ENCODE measurements at places on chromosomes 4 and X.

DNA sequence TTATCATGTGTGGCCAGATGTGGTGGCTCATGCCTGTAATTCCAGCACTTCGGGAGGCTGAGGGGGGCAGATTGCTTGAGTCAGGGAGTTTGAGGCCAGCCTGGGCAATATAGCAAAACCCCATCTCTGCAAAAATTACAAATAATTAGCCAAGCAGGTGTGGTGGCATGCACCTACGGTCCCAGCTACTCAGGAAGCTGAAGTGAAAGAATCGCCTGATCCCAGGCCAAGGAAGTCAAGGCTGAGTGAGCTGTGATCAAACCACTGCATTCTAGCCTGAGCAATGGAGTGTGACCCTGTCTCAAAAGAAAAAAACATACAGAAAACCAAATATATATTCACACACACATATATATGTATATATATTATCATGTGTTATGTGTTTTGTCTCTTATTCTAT, 15.0 kb downstream of the APELA start:
- no peak for DNase-seq

GRCh38 chr4:48127682-48128404, 6.2 kb downstream of the TXK start:
- peak; percentile 79 for DNase-seq

DNA sequence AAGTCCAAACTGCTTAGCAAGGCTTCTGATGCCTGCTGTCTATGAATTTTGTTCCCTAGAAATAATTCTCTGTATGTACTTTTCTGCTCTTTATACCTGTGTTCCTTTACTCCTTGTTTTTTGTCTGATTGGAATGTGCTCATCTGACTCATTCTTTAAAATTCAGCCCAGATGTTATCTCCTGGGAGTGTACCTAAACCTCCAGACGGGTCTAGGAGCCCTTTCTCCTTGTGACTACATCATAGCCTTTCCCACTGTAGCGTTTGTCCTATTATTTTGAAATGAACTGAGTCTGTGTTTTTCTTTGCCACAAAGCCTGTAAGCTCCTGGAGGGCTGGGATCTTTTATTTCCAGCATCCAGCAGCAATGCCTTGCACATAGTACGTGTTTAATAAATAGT, 26.3 kb downstream of the POLA1 start:
- no peak for DNase-seq

- DNase-seq = no peak
Observed at GRCh38 chr4:87097075-87097474, 123.3 kb downstream of the KLHL8 start.

GRCh38 chr4:10635091-10635490, 49.5 kb downstream of the CLNK start:
- DNase-seq = no peak

- DNase-seq = no peak
Observed at GRCh38 chrX:23052324-23052723, 52.6 kb downstream of the DDX53 start.

- no peak for DNase-seq
Observed at GRCh38 chr4:26077756-26078155, 163.7 kb downstream of the SMIM20 start.

DNA sequence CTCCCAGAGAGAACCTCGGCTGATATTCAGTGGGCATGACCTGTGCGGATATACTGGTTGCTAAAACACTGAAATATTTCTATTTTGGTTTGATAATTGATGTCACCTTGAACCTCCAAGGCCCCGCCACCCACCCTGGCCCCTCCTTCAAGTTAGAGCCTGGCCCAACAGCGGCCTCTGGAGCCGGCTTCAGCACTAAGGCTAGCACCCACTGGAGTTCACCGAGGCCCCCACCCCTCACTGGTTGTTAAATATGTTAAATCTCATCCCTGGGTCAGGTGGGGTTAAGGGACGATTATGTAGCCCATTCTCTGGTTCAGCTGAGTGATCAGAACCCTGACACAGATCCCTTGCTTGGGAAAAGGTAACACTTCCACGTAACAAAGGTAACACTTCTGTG, 24.3 kb downstream of the SEL1L3 start:
- no peak for DNase-seq

DNA sequence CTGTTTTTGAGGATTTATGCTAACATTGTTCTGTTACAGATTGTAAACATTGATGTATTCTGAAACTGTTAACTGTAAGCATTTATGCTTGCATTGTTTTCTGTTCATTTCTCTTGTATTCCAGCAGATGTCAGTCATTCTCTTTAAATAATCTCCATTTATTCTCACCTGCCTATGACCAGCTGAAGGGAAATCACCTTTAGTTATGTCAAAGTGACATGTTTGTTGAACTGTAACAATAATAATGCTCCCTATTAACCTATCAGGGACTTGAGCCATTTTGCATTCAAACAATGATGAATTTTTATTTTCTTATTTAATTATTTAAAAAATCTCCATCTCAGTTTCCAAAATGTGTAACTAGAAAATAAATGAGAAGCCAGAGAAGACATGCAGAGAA, 58.0 kb downstream of the SPCS3 start:
- DNase-seq = no peak

- peak; percentile 27 for DNase-seq
Observed at GRCh38 chr4:186037692-186038658, 31.0 kb upstream of the TLR3 start.

- DNase-seq = no peak
Observed at GRCh38 chr4:54780149-54780495, 122.4 kb downstream of the KIT start.

GRCh38 chrX:9390121-9390520, 74.7 kb upstream of the TBL1X start:
- no peak for DNase-seq

DNA sequence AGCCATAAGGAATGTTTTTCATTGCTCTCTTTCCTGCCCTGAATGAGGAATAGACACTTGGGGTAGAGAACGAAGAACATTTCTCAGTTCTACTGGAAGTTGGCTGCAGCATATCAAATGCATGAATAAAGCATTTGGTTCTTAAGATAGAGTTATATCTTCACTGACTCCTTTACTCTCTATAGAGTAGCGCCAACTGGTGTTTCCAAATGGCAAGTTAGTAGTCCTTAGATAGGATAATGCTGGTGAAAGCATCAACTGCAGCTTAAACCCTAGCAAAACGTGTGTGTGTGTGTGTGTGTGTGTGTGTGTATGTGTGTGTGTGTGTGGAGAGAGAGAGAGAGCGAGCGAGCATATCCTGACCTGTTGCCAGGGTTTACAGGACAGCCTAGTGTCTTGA, 62.2 kb upstream of the FRMPD4 start:
- DNase-seq = no peak

- DNase-seq = peak; percentile 32
Observed at GRCh38 chr4:6250235-6250983, 19.2 kb upstream of the WFS1 start.

DNA sequence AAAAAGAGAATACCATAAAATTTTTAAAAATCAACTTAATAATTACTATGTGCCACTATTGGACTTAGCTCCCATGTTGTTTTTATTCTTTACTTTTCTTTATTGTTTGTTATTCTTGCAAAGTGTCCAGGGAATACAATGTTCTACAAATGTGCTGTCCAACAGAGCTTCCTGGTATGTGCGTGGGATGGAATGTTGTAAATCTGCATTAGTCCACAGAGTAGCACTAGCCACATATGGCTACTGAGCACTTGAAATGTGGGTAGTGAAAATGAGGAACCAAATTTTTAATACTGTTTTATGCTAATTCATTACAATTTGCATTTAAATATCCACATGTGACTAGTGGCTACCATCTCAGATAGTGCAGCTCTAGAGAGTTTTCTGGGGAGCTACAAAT, 14.3 kb upstream of the CORIN start:
- DNase-seq = no peak

GRCh38 chr4:76594173-76594572, 159.1 kb downstream of the SHROOM3 start:
- DNase-seq = no peak

GRCh38 chr4:8165374-8165896, 6.8 kb upstream of the ABLIM2 start:
- DNase-seq = no peak

- DNase-seq = peak; percentile 3
Observed at GRCh38 chrX:34300871-34301270, 168.8 kb upstream of the FAM47A start.

GRCh38 chrX:33014086-33014485, 197.3 kb downstream of the DMD start:
- no peak for DNase-seq

DNA sequence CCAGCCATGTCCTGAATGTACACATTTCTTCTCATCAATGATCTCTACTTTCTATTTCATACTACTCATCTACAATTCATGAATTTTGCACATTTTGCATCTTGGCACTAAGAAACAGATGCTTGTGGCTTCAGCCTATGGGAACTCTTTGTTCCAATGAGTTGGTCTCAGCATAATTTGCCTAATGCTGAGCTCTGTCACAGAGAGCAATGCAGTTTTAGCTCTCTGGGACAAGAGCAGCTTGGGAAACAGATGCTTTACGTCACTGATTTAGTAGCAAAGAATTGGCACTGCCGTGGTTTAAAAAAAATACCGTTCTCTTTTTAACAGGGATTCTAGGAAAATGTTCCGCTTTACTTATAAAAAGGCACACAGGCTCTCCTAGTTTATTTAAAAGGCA, 162.4 kb downstream of the WDFY3 start:
- DNase-seq = no peak

DNA sequence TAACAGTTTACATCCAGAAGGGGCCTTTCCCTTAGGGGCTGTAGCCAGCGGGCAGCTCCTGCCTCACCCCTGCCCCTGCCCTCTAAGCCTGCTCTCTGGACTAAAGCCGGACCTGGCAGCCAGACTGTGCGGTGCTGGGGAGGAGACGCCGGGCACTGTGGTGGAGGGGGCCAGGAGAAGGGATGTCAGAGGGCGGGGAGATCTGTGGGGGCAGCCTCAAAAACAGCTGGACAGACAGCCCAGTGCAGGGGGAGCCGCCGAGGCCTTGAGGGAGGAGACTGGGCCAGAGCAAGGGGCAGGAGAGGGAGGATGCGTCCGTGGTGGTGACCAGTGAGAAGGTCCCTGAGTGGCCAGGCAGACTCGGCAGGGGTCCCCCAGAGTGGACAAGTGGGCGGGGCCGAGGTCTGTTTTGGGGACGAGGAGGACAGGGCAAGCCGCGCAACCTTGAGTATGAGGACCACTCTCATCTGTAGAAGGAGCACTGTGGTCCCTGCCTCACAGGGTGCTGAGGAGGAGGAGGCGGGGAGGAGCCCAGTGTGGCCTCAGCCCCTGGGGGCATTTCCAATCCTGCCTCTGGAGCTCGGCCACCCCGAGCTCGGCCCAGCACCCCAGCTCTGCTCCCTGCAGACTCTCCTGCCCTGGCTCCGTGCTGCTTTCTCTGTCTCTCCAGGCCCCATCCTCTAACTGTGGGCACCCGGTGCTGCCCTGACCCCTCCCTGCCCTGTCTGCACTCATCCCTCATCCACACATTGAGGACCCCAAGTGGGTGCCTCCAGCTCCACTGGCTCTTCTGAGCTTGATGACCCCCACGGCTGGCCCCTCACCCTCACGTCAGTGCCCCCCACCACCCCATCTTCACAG, 59.2 kb upstream of the NKX1-1 start:
- DNase-seq = no peak

DNA sequence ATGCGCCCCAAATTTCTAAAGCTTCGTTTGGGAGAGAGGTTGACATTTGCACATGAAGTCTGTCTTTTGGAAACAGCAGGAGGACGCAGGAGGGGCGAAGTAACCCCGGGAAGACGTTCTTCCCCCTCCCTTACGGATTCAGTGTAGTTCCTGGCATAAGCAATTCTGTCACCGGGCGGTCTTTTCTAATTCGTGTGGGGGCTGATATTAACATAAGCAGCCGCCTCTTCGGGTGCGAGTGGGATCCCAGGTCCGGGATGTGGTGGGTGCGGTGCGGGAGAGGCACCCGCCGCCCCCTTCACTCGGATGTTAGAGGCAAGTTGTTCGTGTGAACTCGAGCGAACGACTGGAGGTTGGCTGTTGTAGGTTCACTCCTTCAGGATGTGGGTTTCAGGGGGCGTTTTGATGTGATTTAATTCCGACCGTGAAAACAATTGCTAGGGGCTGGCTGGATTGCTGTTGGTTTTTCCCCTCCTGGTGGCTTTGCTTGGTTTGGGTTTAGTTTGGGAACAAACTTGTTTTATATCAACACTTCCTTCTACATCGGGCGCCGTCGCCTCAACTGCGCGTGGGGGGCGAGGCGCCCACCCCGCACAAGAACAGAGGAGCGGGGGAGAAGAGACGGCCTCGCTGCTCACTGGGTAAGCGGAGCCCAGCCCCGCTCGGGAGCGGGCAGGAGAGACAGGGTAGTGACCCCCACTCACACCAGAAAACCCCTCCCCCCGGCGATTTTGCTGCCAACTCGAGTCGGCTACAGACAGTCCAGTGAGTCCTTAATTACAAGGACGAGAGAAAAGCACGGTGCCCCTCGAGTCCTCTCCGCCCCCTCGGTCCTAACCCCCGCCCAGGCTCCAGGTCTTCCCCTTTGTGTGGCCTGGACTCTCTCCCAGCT, 2.9 kb upstream of the LEF1 start:
- DNase-seq = peak; percentile 64

GRCh38 chr4:159540501-159540900, 437.6 kb downstream of the RAPGEF2 start:
- DNase-seq = no peak

GRCh38 chr4:139223682-139224317, 46.8 kb upstream of the ELF2 start:
- DNase-seq = no peak

GRCh38 chr4:33111117-33111516, 2390.9 kb downstream of the PCDH7 start:
- no peak for DNase-seq

DNA sequence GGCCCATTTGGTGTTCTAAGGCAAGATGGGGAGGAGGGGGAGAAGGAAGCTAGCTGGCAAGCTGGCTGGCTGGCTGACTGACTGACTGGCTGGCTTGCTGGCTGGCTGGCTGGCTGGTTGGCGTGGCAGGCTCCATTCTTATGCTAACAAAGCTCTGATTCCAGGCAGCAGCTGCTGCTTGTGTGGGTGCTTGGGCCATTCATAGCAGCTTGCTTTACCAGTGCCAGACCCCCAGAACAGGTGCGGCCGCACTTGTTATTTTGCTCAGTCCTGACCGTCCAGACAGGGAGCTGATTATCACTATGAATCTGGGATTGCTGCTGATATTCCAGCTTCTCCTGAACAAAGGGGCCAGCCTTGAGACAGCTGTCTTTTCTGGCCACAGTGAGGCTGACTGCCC, 131.2 kb upstream of the PAK3 start:
- no peak for DNase-seq

- no peak for DNase-seq
Observed at GRCh38 chr4:74941123-74941522, 8.2 kb downstream of the PARM1 start.

GRCh38 chr4:6110681-6111353, 89.5 kb downstream of the JAKMIP1 start:
- DNase-seq = no peak

- no peak for DNase-seq
Observed at GRCh38 chr4:106039796-106040195, 144.5 kb downstream of the NPNT start.

Data from stimulated activated CD4-positive, alpha-beta T cell treated with anti-CD3 and anti-CD28 coated beads, Interleukin-4, amount 100 ng/mL, for 24 hours (primary cell).